ENCODE measurements at places on chromosomes 13 and 19.

DNA sequence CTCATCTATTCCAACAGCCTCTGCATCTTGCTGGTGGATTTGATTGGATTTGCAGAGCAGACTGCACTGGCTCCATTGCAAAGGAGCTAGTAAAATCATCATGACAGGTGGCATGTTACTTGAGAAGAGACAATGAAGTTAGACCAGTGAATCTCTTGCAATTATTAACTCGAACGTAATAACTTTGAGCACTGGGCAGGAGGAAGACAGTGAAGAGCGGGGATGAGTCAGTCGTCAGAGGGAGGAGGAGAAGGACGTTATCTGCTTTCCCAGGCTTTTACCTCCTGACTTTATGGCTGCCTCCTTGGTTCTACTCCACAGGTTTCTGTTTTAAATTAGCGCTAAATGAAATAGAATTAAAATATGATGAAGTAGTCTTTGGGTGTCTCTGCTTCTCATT, 257.8 kb upstream of the IPO5 start:
- DNase-seq: no peak

DNA sequence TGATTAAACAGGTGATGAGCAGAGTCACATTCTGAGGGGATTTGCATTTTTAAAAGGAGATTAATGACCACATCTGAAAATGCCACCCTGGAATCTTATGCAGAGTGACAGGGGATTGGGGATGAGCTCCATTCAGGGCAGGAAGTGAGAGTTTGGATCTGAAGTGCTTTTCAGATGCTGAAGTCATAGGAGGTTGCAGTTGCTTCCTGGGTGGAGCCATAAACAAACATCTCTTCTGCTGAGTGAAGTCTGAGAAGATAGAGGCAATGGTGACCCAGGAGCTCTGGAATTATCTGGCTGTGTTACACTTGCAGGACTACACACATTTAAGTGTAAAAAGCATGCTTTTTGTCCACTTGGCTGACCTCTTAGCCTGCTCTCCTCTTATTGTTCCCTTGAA, 51.4 kb upstream of the PSG8 start:
- DNase-seq: no peak

GRCh38 chr13:113860051-113860664, 3.7 kb downstream of the GAS6 start:
- no peak for DNase-seq

GRCh38 chr13:98567140-98567539, 9.8 kb downstream of the STK24 start:
- DNase-seq: no peak

Measured in stimulated activated naive CD4-positive, alpha-beta T cell (primary cell).